Left ventricle myocardium inferior (tissue), 1 donor: ENCODE measurements at places on chromosomes 2 and 18.
A peak's percentile ranks its signal among the peaks of the same experiment; 100 is the strongest.

DNA sequence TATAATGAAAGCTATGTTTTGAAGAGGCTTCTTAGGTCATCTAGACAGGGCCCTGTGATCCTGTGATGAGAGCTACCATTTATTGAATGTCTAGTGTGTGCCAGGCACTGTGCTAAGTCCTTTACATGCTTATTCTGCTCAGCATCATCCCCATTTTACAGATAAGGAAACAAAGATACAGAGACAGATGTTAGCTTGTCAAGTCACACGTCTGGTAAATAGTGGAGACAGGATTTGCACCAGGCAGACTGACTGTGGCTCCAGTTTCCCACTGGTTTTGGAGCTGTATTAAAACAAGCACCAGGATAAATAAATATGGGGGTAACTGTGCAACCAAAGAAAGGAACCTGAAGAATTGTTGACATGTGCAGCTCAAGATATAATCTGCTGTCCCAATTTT is 19.2 kb upstream of the EML6 start:
- peak overlapping the region; percentile 27 for H3K27ac ChIP-seq
- peaks cover 6% of the 10 kb centered on the region for H3K27me3 ChIP-seq
- H3K4me1 ChIP-seq = peaks cover 15% of the 10 kb centered on the region
- no peaks in the 10 kb centered on the region for H3K36me3 ChIP-seq
- DNase-seq = no peak

DNA sequence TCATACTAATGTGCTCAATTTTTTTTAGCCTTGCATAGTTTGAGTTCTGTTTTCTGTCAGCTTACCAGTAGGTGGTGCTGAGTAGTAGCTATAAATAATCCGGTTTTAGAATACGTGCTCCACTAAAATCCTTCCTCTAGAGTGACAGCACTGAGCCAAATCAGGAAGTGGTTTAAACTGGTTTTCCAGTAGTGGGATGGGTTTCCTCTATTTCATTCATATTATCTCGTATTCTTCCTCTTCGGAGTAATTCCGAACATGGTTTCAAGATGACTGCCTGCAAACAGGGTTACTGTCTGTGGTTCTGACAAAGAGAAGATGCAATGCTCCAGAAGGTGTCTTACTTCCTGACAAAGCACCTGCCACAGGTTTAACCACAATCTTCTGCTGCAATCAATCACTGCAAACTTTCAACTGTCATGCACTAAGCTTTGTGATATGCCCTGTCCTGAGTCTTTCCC is 496.9 kb upstream of the VRK2 start:
- no peak for DNase-seq
- no peaks in the 10 kb centered on the region for H3K4me1 ChIP-seq
- no peak overlapping the region for H3K4me3 ChIP-seq
- no peaks in the 10 kb centered on the region for H3K36me3 ChIP-seq

DNA sequence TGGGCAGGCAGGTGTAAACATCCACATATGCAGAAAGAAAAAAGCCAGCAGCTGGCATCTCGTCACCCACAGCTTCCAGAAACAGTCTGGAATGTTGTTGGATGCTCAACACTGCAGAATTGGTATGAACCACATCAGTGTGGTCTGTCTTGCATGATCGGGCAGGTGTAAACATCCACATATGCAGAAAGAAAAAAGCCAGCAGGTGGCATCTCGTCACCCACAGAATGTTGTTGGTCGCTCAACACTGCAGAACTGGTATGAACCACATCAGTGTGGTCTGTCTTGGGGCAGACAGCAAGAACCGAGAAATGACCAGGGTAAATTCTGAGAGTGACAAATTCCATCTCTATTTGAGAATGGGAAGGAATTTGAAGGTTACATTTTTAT is 39.6 kb downstream of the DOCK10 start:
- H3K27me3 ChIP-seq = no peaks in the 10 kb centered on the region
- H3K4me1 ChIP-seq = no peaks in the 10 kb centered on the region
- no peak overlapping the region for H3K27ac ChIP-seq
- DNase-seq = no peak

DNA sequence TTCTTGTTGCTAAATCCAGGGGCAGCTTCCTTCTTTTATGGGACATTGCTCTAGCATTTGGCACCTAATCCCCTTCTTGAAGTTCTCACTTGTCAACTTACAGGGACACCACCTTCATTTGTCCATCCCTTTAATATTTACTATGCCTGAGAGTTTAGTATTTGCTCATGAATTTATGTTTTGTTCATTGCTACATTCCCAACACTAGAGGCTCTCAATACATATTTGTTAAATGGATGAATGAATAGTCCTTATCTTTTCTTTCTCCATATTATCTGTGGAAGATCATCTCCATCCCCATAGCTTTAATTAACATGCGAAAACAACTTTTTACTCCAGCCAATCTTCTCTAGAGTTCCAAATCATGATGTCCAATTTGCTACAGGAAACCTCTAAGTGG is 5.4 kb downstream of the CWC22 start:
- no peaks in the 10 kb centered on the region for H3K27me3 ChIP-seq
- DNase-seq = no peak
- no peak overlapping the region for H3K4me3 ChIP-seq
- H3K4me1 ChIP-seq = peaks cover 40% of the 10 kb centered on the region
- H3K36me3 ChIP-seq = no peaks in the 10 kb centered on the region

DNA sequence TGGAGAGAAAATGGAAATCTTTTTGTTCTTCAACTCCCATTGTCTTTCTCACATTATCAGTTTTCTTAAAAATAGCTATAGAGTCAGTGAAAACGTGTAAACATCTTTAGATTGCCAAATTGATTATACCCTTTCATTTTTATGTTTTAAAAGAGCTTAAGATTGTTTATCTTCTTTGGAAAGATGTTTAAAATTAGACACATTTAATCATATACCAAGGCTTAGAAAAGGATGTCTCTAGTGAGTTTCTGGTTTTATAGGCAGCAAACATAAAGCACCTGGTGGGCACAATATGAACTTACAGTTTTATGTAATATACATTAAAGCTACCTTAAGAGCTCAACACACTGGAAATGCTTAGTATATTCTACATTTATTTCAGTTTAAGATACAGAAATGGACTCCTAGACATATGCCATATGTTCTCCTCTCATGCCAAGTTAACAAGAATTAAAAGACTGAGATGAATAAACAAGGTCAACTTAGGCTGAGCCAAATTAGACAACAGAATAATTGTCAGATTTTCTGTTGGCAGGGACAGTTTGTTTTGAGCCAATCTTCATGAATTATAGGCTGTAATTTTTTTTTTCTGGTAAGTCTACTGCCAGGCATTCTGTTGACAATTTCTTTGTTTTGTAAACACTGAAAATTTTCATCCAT is 112.7 kb downstream of the OTX1 start:
- no peak overlapping the region for H3K27ac ChIP-seq
- no peaks in the 10 kb centered on the region for H3K4me1 ChIP-seq
- H3K4me3 ChIP-seq = no peak overlapping the region
- DNase-seq = no peak

GRCh38 chr18:11818486-11819203 is 32.6 kb upstream of the CHMP1B start:
- no peaks in the 10 kb centered on the region for H3K27me3 ChIP-seq
- H3K27ac ChIP-seq = no peak overlapping the region
- no peak for DNase-seq

DNA sequence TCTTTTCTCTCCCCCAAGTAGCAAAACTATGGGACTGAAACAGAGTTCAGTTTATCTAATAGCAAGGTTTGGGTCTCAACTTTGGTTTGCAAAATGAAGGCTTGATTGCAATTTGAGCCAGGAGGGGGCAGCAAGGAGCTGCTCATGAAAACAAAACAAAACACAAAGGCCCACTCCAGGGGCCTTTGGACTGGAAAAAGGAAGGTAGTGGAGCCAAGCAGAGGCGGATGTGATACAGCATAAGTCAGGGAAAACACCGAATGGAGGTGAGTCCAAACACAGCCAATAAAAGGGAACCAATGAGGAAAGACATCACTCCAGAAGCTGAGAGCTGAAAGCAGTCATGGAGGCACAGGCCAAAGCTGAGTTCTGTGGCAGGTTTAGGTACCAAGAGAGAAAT is 799.7 kb upstream of the ACVR2A start:
- H3K36me3 ChIP-seq = no peaks in the 10 kb centered on the region
- H3K27me3 ChIP-seq = no peaks in the 10 kb centered on the region

DNA sequence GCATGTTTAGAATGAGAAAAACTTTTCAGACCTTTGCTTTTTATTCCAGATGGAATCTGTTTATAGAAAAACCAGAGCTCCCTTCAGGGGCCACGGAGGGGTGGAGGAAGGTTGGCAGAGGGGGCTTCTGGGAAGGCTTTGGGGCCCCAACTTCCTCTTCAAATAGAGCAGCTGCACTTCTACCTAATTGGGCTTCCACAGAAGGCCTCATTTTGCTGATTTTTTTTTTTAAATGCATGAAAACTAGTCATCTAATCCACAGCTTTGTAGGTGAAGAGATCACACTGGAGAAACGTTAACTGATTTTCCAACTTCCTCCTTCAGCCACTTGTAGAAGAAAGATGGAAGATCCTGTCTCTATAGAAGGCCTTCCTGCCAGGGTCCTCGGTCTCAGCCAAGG is 181.8 kb downstream of the BCL11A start:
- DNase-seq = no peak
- peaks cover 11% of the 10 kb centered on the region for H3K4me1 ChIP-seq
- no peaks in the 10 kb centered on the region for H3K27me3 ChIP-seq
- H3K4me3 ChIP-seq = no peak overlapping the region

DNA sequence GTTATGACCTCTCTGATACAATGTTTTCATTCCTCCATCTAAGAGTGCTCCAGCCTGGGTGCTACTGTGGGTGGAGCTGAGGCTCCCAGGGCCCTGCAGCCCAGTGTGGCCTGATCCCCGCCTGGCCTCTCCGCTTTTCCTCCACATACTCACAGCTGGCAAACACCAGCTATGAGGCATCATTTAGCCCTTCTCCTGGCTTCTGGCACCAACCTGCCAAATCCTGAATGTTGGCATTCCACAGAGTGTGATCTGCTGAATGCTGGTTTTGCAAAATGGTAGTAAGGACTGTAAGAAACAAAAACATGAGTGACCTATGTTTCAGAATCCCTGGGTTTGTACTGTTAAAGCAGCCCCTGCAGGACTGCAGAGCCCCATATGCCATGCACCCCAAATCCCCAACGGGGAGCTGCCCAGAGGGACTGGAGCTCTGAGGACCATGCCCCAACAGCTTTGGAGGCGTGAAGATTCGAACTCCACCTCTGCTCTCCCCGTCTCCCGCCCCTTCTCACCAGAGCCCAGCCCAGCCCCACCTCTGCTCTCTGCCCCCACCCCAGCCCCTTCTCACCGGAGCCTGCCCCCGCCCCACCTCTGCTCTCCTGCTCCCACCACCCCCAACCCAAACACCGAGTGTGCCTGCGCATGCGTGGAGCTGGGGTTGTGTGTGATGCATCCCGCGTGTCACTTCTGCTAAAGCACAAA is 4.2 kb downstream of the SLC66A2 start:
- H3K36me3 ChIP-seq = peaks cover 16% of the 10 kb centered on the region
- H3K4me3 ChIP-seq = no peak overlapping the region
- DNase-seq = no peak

GRCh38 chr2:36013064-36013463 is 342.5 kb upstream of the CRIM1 start:
- DNase-seq = no peak
- no peak overlapping the region for H3K4me3 ChIP-seq
- no peaks in the 10 kb centered on the region for H3K4me1 ChIP-seq
- H3K27me3 ChIP-seq = no peaks in the 10 kb centered on the region
- H3K27ac ChIP-seq = no peak overlapping the region
- H3K36me3 ChIP-seq = no peaks in the 10 kb centered on the region

DNA sequence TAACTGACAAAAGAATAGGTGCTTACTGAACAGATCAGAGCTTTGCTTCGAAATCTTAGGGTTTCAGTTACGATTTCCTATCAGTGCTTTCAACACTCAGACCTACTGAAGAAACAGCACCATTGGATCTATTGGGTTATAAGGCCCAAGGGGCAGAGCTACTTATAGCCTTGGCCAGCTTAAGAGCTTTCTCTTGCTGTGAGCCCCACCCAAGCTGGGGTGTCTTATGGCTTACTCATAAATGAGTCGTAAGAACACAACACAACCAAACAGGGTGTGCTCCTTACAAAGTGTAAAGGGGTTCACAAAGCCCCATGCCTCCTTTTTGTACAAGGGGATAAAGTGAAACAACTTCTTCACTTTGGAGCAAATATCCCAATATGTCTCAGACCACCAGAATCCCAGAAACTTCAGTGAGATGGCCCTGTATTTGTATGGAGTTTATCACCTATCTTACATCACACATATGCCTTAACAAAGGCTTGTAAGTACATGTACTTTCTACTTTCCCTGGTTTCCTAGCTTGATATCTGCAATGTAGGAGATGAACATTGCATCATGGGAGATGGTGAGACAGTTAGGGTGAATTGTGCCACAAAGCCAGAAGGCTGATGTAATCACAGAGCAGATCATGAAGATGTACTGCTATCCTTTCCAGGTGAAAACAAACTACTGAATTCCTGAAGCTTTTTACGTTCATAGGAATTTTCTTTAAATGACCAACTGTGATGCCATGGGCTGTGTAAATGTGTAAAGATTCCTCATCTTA is 115.5 kb upstream of the GLI2 start:
- peaks cover 20% of the 10 kb centered on the region for H3K27me3 ChIP-seq
- H3K36me3 ChIP-seq = no peaks in the 10 kb centered on the region
- H3K4me1 ChIP-seq = peaks cover 3% of the 10 kb centered on the region
- no peak overlapping the region for H3K27ac ChIP-seq
- no peak overlapping the region for H3K4me3 ChIP-seq
- no peak for DNase-seq
